ENCODE measurements at places on chromosomes 1 and 21. TPM values are rescaled to one million over a fixed set of nuclear protein-coding genes. Genes with fewer than 3 reads are reported as not detected.

Gene FCRL6
- total RNA-seq: not detected

Gene GPR157
- total RNA-seq: 4.0 TPM

Gene IL23R
- not detected for total RNA-seq

Gene WDR64
- not detected for total RNA-seq

Gene RBP7
- total RNA-seq: not detected

Gene FLG2
- not detected for total RNA-seq

Gene IARS2
- 50.7 TPM for total RNA-seq

Gene OR2L13
- total RNA-seq: not detected

Gene TSSK3
- total RNA-seq: not detected

Gene DNAH14
- total RNA-seq: 11.5 TPM

Gene CD2
- not detected for total RNA-seq

Gene TMEM63A
- total RNA-seq: 25.4 TPM

Gene MFSD2A
- 0.32 TPM for total RNA-seq

Gene FNBP1L
- total RNA-seq: 14.0 TPM

Gene TMEM9
- total RNA-seq: 113 TPM

Gene TMPRSS3
- not detected for total RNA-seq

Gene AMY1B
- total RNA-seq: not detected

Gene ADAM30
- total RNA-seq: 0.16 TPM

Gene PLA2G2F
- not detected for total RNA-seq

Gene KIAA0040
- 0.16 TPM for total RNA-seq

Gene HP1BP3
- 153 TPM for total RNA-seq

Gene NMNAT2
- under 0.01 TPM for total RNA-seq

Gene PRR9
- total RNA-seq: not detected

Gene PDC
- total RNA-seq: not detected

Gene HNRNPCL4
- not detected for total RNA-seq

Gene TSACC
- total RNA-seq: not detected

Gene SPRR5
- total RNA-seq: not detected

Gene CD84
- not detected for total RNA-seq

Gene PEAR1
- total RNA-seq: 14.0 TPM

Gene C1orf87
- 1.0 TPM for total RNA-seq

Gene SIK1
- 2.8 TPM for total RNA-seq

Gene UCHL5
- total RNA-seq: 14.7 TPM

Gene ZNF593OS
- total RNA-seq: not detected

Gene TMEM61
- 0.26 TPM for total RNA-seq

Gene ZNF362
- 24.2 TPM for total RNA-seq

Gene SPSB1
- 11.6 TPM for total RNA-seq

Gene RHCE
- total RNA-seq: 1.3 TPM

Gene THEM4
- total RNA-seq: 9.9 TPM

Gene TSPEAR
- not detected for total RNA-seq

Gene RNU1-3
- total RNA-seq: under 0.01 TPM

Gene TNFRSF4
- total RNA-seq: 2.3 TPM

Gene STYXL2
- 0.72 TPM for total RNA-seq

Measured in epithelial cell of alveolus of lung (primary cell).